ENCODE measurements at places on chromosomes 13 and 19.

GRCh38 chr13:113758651-113759524 is at the start of gene TMEM255B:
Gene TMEM255B (plus strand): TSS chr13:113759226. CDS start chr13:113759270, 44 bp downstream.
- peak; percentile 41 for DNase-seq

GRCh38 chr13:19183676-19184075 is 2.1 kb upstream of the TUBA3C start:
- no peak for DNase-seq

- no peak for DNase-seq
Observed at GRCh38 chr19:17319473-17320238, 10.3 kb downstream of the DDA1 start.

DNA sequence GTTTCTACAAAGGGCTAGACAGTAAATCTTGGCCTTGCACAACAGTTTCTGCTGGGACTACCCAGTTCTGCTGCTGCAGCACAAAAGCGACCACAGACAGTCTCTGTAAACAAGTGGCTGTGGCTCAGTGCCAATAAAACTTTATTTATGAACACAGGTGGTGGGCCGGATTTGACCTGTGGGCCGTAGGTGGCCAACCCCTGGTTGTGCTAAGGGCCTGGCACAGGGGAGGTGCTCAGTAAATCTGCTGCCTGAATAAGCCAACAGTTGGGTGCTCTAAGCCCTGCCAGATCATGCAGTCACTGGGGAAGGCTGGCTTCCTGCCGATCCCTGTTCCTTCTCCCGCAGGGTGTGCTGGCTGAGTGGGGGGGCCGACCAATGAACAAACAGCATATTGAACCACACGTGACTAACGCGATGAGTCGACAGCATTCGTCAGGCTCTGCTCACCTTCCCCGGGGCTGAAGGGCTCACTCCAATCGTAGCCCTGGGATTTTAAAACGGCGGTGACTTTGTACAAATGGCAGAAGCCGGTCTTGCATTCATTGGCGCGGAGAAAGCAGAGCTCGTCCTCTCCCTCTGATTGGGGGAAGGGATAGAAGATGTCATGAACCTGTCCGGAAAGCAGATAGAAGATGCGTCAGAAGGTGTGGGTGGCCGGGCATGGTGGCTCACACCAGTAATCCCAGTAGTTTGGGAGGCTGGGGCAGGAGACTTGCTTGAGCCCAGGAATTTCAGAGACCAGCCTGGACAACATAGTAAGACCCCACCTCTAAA is 24.3 kb upstream of the MYDGF start:
- peak; percentile 83 for DNase-seq

DNA sequence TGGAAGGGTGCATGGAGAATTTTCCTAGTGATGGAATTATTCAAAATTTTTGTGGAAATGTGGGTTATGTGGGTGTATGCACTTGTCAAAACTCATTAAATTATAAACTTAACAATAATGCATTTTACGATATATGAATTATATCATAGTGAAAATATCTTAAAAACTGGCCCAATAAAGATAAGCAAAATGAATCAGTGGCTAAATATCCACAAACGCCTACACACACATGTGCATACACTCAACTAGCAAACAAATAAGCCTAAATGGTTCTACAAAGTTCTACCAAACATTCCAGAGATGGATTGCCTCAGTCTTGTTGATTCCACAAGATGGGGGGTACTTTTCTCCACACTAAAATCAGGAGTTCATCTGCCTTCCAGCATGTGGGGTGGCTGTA is 349.5 kb downstream of the TSHZ3 start:
- no peak for DNase-seq

DNA sequence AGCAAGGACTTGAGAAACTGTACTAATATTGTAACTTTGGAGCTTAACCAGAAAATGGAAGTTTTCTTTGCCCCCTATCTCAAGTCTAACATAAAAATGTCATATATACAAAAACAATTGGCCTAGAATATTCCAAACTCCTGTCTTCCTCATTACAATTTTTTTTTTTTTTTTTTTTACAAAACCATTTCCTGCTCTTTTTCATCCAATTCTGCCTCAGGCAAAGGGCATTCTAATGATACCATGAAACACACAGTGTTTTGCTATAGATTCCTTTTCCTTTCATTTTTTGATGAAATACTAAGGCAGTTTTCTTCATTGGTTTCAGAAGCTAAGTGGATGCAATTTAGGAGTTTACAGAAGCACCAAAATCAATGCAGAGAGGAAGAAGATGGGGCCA is 119.7 kb downstream of the LHFPL6 start:
- DNase-seq = no peak

GRCh38 chr19:19004144-19004543 is 29.2 kb downstream of the SUGP2 start:
- DNase-seq = no peak

Data from stromal cell of bone marrow (primary cell).